ENCODE measurements at places on chromosomes 2 and 18.

DNA sequence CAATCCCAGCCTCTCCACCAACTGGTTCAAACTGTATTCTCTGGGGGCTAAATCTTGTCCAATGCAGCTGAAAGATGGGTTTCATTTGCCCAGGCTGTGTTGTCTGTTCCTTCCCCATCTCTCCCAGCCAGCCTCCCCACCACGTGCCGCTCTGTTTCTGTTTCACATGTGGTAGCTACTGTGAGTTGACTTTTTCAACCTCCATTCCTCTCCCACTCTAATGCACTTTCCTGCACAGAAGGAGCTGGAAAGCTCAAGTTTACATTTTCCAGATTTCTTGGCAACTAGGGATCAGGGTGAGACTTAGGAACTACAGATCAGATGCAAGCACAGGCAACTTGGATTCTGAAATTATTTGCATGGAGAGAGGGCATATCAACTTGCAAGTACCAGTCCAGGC lies 19.0 kb upstream of the NPAS2 start:
- no peak for DNase-seq

GRCh38 chr2:105338020-105338385 lies 663 bp downstream of the C2orf49 start:
- no peak for DNase-seq

GRCh38 chr2:45152691-45153090 lies 143.4 kb upstream of the SIX2 start:
- no peak for DNase-seq

DNA sequence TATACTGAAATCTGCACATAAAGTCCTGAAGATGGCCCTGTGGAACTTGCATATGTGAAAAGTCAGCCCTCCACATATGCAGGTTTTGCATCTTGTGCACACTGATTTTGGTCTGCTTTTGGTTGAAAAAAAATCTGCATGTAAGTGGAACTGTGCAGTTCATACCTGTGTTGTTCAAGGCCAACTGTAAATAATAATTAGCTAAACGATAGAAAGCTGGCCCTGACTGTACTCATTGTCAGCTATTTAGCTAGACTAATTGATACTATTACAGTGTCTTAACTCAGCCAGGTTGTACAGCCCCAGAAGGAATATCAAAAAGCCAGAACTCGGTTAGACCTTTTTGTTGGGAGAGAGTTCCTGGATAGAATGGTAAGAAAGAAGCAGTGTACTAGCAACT lies 54.5 kb downstream of the EHBP1 start:
- DNase-seq: no peak

- DNase-seq: no peak
These were observed 8.2 kb upstream of the SETBP1 start for GRCh38 chr18:44672506-44672905.

DNA sequence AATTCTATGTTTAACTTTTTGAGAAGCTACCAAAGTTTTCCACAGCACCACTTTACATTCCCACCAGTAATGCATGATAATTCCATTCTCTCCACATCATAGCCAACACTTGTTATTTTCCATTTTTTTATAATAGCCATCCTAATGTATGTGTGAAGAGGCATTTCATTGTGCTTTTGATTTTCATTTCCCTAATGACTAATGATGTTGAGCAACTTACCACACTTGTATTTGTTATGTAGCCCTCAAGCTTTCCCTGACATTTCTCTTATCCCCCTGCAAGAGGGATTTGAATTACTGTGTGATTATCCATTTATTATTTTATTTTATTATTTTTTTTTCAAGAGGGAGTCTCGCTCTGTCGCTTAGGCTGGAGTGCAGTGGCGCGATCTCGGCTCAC lies 23.6 kb upstream of the SOS1 start:
- DNase-seq: no peak

- no peak for DNase-seq
These were observed 236.3 kb upstream of the ID2 start for GRCh38 chr2:8445580-8445979.

DNA sequence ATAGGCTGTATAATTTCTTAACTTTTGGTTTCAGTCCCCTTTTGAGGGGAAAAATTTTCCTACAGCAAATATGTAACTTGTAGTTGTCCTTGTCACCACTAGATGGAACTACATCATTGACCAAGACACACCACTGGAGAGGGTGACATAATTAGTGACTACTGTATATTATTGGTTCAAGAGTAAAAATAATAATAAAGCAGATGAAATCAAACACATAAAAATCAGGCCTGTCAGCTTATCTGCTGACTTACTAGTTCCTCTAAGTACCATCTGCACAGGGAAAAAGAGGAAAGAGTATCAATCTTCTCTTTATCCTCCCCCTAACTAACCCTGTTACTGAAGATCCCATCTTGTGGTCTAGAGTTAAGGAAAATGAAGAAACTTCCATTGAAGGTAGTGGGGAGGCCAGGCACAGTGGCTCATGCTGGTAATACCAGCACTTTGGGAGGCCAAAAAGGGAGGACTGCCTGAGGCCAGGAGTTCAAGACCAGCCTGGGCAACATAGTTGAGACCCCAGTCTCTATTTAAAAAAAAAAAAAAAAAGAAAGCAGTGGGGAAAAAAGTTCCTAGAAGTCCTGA lies 29.6 kb upstream of the ENOSF1 start:
- DNase-seq: no peak

GRCh38 chr2:205589479-205589878 lies 92.8 kb upstream of the NRP2 start:
- DNase-seq: no peak
